ENCODE measurements at places on chromosomes 5 and 9.

DNA sequence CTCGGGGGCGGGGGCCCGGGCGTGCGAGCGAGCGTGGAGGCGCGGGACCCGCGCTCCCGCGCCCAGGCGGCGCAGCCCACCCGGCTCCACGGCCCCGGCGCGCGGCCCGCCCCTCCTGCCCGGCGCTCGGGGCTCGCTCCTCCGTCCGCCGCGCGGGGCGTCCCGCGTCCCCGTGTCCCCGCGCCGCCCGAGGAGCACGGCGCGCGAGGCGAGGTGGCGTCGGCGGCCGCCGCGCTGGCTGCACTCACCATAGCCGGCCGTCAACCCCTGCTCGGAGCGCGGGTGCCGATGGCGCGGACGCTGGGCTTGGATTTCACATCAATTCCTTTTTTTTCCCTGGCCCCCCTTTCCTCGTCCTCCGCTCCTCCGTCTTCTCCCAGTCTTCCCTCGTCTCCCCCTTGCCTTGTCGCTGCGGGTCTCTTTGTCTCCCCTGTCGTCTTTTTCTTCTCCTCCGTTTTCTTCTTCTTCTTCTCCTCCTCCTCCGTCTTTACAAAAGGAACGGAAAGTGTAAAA is 494 bp downstream of the PTCH1 start:
- DNase-seq: no peak

DNA sequence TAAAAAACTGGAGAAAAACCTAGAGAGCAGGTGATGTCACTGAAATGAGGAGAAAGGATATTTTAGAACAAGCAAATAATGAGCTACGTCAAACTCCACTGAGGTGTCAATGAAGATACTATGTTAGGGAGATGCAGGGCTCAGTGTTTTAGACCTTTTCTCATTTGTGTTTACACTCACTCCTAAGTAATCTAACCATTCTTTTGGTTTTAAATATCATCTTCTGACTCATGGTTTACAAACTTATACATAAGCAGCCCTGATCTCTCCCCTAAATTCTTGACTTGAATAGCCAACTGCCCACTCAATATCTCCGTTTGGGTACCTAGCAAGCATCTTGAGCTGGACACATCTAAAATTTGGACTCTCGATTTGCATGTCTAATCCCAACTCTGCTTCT is 272.4 kb downstream of the MEF2C start:
- no peak for DNase-seq

- no peak for DNase-seq
Measured at GRCh38 chr5:128097781-128098180, 14.2 kb downstream of the SLC12A2 start.

- no peak for DNase-seq
Measured at GRCh38 chr9:79741381-79741780, 169.6 kb downstream of the TLE4 start.

GRCh38 chr5:68169903-68170302 is 45.7 kb upstream of the PIK3R1 start:
- DNase-seq: no peak

- no peak for DNase-seq
Measured at GRCh38 chr5:39826051-39826450, 401.3 kb upstream of the DAB2 start.

DNA sequence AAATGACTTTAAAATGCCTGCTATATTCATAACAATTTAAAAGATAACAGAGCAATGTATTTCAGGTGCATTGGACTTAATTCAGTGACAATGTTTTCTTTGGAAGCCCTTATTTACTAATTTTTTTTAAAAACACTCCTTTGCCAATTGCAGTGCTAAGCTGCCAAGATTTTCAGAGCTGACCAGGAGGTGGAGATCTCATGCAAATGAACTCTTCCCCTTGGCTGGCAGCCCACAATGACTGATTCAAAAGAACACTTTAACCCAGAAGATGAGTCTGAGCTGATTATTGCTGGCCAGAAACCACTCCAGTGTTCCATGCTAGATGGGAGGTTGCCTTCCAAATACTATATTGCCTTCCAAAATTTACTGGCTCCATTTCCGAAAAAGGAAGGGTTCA is 128.3 kb upstream of the CCNH start:
- DNase-seq: no peak

DNA sequence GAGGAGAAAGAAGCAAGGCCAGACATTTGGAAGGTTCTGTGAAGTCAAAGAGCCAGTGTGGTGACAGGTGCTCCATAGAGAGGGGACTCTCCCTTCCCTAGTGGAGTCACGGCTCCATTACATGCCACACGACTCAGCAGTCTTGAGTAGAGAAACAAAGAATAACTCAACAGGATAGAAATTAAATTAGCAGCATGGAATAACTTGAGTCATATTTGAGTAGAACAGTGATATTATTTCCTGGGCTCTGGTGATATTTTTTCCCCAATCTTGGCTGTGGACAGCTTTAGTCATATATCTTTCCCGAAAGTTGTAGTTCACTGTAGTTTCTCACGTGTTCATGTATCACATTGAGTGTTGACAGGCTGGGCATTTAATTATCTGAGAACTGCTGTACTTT is 149.7 kb upstream of the EFNA5 start:
- no peak for DNase-seq

GRCh38 chr9:79551994-79552393 is 19.8 kb upstream of the TLE4 start:
- no peak for DNase-seq

Measured in NCI-H1417 treated with DMSO at 0.1 percent for 48 hours (cell line).